ENCODE measurements at places on chromosomes 12 and 14.
A peak's percentile ranks its signal among the peaks of the same experiment; 100 is the strongest.

- DNase-seq, result no peak
These were observed 124.9 kb upstream of the BTG1 start for GRCh38 chr12:92270521-92270920.

DNA sequence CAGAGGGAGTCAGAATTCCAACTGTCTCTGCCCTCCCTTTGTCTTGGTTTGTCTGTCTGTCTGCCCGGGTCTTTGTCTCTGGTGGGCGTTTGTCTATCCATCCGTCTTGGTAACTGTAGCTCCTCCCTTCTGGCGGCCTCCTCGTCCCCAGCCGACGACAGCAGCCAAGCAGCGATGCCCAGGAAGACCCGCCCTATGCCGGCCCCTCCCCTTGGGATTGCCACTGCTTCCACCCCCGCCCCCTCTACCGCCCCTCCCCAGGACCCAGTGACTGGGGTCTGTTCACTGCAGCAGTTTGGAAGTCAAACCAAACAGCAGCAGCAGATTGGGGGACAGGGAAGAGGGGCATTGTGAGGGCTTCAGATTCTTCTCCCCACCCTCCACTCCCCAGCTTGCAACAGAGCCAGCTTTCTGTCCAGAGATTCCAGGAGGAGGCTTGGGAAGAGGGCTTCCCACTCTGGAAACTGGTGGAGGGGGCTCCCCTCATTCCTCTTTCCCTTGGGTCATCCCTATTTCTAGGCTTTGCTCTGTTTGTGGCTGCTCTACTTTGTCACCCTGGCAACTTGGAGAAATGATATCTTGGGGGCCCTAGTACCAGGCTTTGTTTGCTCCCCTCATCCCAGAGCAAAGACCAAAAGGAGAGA is 2.4 kb upstream of the RARG start:
- DNase-seq, result peak; percentile 54

DNA sequence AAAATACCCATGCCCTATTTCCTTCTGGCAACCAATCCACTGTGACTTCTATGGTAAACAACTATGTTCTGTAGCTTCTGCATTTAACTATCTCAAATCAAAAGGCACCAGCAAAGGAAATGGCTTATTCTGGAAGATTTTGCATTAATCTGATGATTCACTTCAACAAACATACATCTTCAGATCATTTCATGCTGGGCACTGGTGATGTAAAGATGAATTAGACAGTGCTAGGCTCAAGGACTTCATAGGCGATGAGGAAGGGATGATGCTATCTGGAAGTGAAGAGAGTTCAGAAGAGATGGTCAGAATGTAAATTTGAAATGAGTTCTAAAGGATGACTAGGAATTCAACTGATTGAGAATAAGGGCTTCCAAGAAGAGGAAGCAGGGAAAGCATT is 363.3 kb downstream of the PAWR start:
- no peak for DNase-seq

DNA sequence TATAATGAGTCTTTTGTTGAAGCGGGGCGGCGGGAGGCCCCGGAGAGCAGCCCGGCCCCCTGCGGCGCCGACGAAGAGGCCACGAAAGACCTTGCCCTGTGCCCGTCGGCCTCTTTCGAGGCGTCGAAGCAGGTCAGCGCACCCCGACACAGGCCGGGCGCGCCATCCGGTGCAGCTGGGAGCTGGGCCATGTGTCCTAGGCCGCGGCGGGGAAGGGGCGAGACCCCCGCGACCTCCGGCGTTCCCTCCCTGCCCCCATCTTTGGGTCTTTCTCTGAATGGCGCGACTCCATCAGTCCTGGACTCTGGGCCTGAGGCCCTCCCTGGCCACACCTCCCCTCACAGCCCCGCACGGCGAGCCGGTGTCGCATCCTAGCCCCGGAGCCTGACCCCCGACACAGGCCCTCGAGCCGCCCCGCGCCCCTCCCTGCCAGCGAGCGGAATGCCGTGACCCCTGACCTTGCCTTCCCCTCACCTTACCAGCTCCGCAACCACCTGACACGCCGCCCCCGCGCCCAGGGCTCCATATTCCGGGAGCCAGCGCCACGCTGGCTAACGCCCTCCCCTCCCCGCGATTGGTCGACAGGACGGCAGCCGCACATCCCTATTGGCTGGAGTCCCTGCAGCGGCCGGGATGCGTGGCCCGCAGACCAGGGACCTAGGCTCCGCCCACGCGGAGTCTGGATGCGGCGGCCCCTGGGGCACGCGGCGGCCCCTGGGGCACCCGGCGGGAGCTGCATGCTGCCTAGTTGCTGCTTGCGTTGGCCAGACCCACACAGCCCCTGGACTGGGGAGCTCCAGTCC is at the start of gene SLC11A2:
Gene SLC11A2 (minus strand): TSS at position 549 of the 803 bp plus-strand sequence. CDS start 15,656 bp downstream, outside the sequence.
- DNase-seq, result peak; percentile 97

Measured in mucosa of descending colon (tissue), 3 donors.